ENCODE measurements at places on chromosomes 5 and 9.

DNA sequence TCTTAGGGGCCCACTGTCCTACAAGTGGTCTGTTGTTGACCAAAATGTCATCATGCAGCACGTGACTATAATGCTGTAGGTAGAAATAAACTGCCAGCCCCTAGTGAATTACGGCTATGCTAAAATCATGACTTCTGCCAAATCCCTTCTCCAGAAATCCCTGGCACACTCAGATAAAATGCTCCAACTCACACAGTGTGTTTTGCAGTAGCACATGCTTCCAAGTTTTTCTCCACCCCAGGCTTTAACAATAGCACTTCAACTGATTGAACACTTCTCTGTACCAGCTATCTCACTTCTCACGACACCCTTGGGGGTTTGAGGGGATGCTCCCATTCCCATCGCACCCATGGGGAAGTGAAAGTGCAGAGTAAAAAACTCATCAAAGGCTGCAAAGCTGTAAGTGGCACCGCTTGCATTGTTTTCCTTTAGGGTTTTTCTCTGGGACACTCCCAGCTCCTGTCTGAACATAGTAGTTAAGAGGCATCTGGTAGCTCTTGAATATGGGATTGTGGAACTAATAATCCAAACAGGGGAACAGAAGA is 151.0 kb upstream of the SLC24A2 start:
- DNase-seq = no peak

DNA sequence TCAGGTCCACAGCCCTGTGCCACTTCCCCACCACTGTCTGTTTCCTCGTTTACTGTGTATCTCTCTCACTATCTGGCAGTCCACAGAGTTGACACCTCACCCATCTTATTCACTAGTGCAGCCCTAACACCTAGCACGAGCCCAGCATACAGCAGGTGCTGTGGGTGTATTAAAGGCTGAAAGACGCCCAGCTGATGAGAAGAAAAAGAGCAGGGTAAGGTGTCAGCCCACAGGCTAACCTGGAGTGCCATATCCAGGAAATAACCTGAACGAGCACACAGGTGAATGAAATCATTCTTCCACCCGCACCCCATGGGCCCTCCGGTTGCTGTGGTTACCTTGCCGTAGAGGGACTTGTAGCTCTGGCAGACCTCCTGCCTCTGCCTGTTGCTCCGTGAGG is 18.6 kb downstream of the ANXA6 start:
- no peak for DNase-seq

DNA sequence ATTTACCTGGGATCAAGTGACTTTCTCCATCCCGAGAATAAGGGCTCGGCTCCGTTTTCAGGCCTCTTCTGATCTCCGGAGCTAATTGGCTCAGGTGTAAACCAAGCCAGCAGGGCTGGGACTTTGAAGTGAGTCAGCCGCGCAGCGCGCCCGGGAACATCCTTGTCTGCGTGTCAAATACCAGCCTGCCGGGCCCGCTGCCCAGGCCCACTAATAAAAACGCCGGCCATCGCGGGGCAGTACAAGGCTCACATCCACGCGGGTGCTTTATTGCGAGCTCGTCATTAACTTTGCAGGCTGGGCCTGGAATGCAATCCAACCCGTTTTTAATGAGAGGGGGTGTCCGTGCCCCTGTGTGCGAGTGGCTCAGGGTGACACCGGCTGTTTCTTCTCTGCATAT is 416.8 kb downstream of the IRX2 start:
- no peak for DNase-seq

GRCh38 chr9:13070612-13071595 is 208.6 kb downstream of the MPDZ start:
- no peak for DNase-seq

DNA sequence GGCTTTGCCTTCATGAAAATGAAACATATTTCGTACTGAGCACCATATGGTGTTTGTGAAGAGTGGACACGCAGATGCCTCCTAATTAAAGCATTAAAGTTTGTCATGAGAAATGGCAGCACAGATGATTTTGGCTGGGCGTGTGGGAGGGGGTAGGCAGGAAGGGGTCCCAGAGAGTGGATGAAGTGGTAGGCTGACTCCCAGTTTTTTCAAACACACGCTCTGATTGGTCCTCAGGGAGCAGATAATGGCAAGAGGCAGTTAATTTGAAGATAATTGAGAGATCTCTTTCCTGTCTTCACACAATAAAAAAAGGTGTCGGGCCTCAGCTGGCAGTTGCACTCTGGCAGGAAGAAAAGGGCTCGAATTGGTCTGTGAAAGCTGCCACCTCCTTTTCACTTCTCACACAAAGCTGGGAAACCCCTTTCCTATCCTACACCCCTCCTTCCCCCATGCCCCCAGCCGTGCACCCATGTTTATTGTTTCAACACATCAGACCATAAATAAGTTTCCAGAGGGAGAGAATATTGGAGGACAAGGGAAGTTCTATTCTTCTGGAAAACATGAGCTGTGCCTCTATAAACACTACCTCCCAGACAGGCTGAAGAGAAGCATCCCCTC is 429.6 kb downstream of the ARHGEF28 start:
- DNase-seq = no peak

GRCh38 chr5:169864483-169864882 is 115.8 kb downstream of the INSYN2B start:
- no peak for DNase-seq

GRCh38 chr9:68476847-68477246 is 63.8 kb downstream of the TMEM252 start:
- DNase-seq = no peak

- no peak for DNase-seq
These were observed 7.6 kb upstream of the EGR1 start for GRCh38 chr5:138457531-138458275.

GRCh38 chr9:36823466-36823865 is 210.6 kb downstream of the PAX5 start:
- DNase-seq = no peak

GRCh38 chr9:98807814-98808195 is 335 bp downstream of the GALNT12 start:
- DNase-seq = no peak

GRCh38 chr9:98514841-98515240 is 193.9 kb downstream of the GABBR2 start:
- DNase-seq = no peak

DNA sequence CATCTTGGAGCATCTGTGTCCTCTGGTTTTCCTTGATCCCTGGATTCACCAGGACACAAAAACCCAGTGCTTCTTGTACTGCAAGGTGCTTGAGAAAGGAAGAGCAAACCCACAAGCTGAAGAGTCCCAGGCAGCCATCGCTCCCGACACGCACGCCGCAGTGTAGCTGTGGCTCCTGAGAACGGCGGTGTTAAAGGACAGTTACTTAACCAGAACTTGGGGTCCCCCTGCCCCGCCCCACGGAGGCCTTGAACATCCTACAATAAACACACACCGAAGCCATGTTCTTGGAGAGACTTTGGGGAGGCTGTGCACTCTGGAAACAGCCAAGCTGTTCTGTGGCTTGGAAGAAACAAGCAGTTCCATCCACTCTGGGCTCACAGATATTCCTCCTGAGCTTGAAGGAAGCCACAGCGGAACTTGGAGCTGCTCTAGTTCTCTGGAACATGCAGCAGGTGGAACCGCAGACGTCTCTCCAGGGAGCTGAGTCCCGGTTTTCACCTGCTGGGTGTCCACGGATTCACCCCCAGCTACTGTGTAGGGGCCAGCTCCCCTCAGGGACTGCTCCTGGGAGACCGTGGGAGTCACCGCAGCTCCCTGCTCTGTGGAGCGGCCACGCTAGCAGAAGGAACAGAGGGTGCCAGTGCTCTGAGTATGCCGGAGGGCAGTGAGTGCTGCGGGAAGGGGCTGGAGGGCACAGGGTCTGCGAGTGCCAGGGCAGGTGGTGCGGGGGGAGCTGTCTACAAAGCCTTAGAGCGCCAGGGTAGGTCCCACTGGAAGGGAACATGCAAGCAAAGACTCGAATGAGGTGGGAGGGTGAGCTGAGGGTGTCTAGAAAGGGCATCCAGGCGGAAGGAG is 107.3 kb downstream of the ADAMTS2 start:
- no peak for DNase-seq

GRCh38 chr9:7780261-7780988 is 19.2 kb downstream of the DMAC1 start:
- no peak for DNase-seq

DNA sequence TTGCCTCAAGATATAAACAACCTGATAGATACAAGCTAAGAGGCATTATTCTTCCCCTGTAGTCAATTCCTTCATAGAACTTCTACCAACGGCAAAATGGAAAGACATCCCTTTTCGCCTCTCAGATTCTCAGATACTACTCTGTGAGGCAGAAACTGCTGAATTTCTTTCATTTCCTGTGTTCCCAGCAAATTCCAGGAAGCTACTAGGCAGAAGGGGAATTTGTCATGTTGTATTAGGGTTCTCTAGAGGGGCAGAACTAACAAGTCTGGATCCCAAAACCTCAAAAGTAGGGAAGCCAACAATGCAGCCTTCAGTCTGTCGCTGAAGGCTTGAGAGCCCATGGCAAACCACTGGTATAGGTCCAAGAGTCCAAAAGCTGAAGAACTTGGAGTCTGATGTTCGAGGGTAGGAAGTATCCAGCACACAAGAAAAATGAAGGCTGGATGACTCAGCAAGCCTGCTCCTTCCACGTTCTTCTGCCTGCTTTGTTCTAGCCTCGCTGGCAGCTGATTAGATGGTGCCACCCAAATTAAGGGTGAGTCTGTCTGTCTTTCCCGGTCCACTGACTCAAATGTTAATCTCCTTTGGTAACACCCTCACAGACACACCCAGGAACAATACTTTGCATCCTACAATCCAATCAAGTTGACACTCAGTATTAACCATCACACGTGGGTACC is 15.2 kb downstream of the RNF180 start:
- DNase-seq = no peak

- no peak for DNase-seq
These were observed 288.9 kb upstream of the DMAC1 start for GRCh38 chr9:8088477-8088876.

DNA sequence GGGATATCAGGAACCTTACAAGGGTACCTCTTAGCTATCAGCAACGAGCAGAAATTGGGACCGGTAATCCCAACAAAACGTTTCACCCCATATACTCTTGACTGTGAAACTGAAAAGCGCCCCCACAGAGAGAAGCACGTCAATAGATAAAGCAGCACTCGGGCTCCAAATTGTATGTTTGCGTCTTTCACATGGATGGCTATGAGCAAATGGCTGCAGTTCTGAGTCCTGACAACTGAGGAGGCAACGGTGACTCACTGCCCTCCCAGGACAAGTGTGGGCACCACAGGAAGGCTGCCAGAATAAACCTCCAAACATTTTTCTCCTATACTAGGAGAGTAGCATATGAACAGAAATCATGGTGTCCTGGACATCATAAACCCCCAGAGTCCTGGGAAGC is 36.6 kb downstream of the SEMA4D start:
- DNase-seq = no peak
